GM12878 (cell line): ENCODE measurements at places on chromosomes 4 and X. TPM values are rescaled to one million over a fixed set of nuclear protein-coding genes. Genes with fewer than 3 reads are reported as not detected.

Gene CTAG1B
- not detected in 2 replicates for polyA plus RNA-seq

Gene ABCG2
- polyA plus RNA-seq: not detected in 2 replicates

Gene BMPR1B
- polyA plus RNA-seq: not detected in 2 replicates

Gene ARX
- polyA plus RNA-seq: not detected in 2 replicates

Gene NHSL2
- 0.09 and 0.53 TPM in 2 replicates for polyA plus RNA-seq

Gene RAB9B
- 0.16 and 0.18 TPM in 2 replicates for polyA plus RNA-seq

Gene GPR119
- polyA plus RNA-seq: not detected in 2 replicates

Gene RASL11B
- 0.11 and 0.19 TPM in 2 replicates for polyA plus RNA-seq

Gene PPEF2
- polyA plus RNA-seq: not detected in 2 replicates

Gene SULT1E1
- polyA plus RNA-seq: not detected in 2 replicates

Gene FRG2
- not detected in 2 replicates for polyA plus RNA-seq

Gene SSX2
- not detected in 2 replicates for polyA plus RNA-seq

Gene TLR10
- 44.2 and 47.1 TPM in 2 replicates for polyA plus RNA-seq

Gene RNF150
- not detected in 2 replicates for polyA plus RNA-seq

Gene PLK4
- polyA plus RNA-seq: 43.8 and 44.4 TPM in 2 replicates

Gene POU4F2
- not detected in 2 replicates for polyA plus RNA-seq

Gene AADAT
- not detected in 2 replicates for polyA plus RNA-seq

Gene TMPRSS11E
- not detected in 2 replicates for polyA plus RNA-seq

Gene TREX2
- polyA plus RNA-seq: 0.60 TPM in 1 of 2 replicates, not detected in the other

Gene IL2
- polyA plus RNA-seq: not detected in 2 replicates

Gene NLGN4X
- 0.03 TPM in 1 of 2 replicates, not detected in the other for polyA plus RNA-seq

Gene CLGN
- 0.71 and 1.1 TPM in 2 replicates for polyA plus RNA-seq

Gene RGS12
- polyA plus RNA-seq: 0.73 and 1.2 TPM in 2 replicates

Gene UGT2A1
- polyA plus RNA-seq: not detected in 2 replicates

Gene MAGEA12
- not detected in 2 replicates for polyA plus RNA-seq

Gene GAB3
- polyA plus RNA-seq: 0.10 and 0.43 TPM in 2 replicates
